ENCODE measurements at places on chromosomes 16 and 17.
A peak's percentile ranks its signal among the peaks of the same experiment; 100 is the strongest.

DNA sequence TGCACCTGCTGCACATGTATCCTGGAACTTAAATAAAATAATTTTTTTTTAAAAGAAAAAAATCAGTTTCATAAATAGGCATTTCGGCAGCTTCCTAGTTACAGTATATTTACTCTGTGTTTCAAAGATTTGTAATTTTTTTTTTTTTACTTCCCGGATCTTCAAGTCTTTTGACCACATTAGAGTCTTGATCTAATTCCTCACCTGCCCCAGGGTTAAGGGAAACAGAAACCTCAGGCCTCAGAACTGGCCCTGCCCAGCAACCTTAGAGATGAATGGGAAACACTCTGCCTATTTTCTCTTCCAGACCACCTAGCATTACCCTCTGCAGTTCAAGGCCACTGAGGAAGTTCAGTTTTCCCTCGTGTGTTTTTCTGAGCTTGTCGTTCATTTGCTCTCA lies 304.0 kb downstream of the MAF start:
- no peak for DNase-seq

GRCh38 chr17:7237761-7238419 lies 1.4 kb downstream of the PHF23 start:
- peak; percentile 54 for DNase-seq

DNA sequence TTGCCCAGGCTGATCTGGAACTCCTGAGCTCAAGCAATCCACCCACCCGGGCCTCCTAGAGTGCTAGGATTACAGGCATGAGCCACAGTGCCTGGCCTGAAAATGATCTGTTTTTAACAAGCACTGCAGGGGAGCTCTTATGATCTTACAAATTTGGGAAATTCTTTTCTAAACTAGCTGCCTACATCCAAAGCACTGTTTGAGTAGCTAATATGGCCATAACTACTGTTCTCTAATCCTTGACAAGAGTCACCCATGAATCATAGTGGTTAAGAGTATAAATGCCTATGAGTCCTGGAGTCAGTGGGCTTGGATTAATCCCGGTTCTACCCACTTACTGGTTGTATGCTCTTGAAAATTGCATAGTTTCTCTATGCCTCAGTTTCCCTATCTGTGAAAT lies 1.4 kb upstream of the CPPED1 start:
- DNase-seq = no peak

- DNase-seq = peak; percentile 36
These were observed 146.5 kb downstream of the RGS9 start for GRCh38 chr17:65283704-65284103.

DNA sequence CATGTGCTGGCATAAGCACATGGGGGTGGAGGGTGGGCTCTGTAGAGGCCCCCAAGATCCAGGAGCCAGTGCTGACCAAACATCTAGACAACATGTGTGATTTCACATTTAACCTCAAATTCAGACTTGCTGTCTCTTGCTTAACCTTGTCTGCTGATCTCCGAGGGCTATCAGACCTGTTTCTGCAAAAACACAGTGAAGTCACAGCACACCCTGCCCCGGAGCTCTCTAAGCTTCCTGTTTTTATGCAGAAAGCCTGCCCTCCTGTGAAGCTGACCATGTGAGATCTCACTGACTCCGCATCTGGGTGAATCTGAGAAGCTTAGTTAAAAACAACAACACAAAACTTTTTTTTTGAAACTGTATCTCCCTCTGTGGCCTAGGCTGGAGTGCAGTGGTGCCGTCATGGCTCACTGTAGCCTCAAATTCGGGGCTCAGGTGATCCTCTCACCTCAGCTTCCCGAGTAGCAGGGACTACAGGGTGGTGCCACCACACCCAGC lies 6.6 kb upstream of the DPEP2 start:
- DNase-seq = no peak

DNA sequence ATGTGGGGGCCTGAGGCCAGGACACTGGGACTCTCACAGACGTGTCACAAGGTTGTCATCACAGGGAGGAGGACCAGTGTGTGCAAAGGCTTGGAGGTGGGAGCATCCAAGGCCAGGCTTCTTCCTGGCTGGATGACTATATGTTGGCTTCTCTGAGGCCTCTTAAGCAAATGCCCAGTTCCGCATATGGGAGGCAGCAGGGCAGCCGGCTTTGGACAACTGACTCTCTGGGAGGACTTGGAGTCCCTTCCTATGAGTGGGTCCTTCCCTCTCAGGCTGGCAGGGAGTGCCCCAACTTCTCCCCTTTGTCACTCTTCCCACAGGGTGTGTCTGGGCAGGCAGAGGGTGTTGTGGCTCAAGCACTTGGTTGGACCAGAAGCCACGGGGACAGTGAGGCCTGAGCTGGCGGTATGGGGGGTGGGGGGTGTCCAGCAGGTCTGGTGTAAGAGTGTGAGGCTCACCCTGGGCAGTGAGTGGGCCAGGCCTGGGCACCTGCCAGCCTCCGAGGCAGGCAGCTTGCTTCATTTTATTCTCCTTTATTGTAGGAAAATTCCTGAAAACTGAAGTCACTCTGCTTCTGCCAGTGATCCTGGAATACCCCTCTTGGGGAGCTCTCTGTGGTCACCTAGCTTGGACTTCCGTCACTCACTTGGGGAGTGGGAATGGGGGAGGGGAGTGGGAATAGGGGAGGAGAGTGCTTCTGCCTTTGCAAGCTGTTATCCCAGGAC lies 14.9 kb downstream of the ADGRG1 start:
- peak; percentile 62 for DNase-seq

GRCh38 chr16:73337373-73338296 lies 289.7 kb upstream of the ZFHX3 start:
- no peak for DNase-seq

- DNase-seq = peak; percentile 52
These were observed 17.8 kb downstream of the SAP30BP start for GRCh38 chr17:75684924-75685323.

GRCh38 chr16:20875355-20875650 lies 24.9 kb downstream of the DCUN1D3 start:
- DNase-seq = no peak

DNA sequence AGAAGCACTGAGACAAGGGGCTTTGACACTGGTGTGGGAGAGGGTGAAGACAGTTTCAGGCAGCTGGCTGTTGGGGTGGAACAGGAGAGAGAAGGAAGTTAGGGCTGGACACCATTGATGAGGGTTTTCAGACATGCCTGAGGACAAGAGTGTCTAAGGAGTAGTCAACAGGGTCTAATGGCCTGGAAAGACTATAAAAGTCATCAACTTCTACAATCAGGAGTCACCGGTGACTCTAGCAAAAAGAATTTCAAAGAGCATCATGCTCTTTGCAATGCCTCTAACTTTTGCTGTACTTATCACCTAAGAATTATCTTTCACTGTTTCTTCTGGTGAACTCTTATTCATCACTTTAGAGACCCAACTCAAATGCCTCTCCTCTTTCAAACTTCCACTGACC lies 213.9 kb downstream of the C16orf78 start:
- no peak for DNase-seq

- no peak for DNase-seq
These were observed 14.9 kb downstream of the CNTNAP1 start for GRCh38 chr17:42697108-42697811.

DNA sequence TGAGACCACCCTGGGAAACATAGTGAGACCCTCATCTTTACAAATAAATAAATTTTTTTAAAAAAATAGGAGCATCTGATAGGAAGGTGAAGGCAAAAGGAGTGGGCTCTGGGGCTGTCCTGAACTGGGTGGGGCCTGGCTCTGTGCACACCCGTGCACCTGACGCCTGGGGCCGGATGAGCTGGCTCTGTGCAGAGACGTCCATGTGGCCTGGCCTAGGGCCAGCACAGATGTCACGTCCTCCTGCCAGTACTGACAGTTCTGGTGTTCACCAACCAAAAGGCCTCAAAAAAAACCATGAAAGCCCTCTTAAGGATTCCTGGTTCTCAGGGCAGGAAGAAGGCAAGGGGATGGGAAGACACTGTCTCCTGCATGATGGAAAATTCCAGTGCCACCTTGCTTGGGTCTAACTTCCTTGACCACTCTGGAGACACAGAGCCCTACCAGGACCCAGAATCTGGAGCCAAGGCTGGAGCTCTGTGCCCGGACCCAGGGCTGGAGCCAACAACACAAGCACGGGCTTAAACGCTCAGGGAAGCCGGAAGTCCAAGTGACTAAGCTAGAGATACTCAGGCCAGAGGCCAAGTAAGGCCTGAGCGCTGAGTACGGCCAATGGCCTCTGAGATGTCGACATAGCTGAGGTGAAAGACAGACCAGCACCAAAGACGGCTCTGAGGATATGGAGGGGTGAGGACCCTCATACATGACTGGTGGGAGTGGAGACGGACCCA lies 32.9 kb downstream of the COPRS start:
- DNase-seq = peak; percentile 14

- peak; percentile 73 for DNase-seq
These were observed 932 bp downstream of the ZNF267 start for GRCh38 chr16:31874366-31875111.

GRCh38 chr16:86150641-86151238 lies 251.8 kb downstream of the IRF8 start:
- peak; percentile 22 for DNase-seq

- DNase-seq = no peak
These were observed 10.9 kb downstream of the HSPB9 start for GRCh38 chr17:42133461-42134041.

GRCh38 chr16:51312363-51313150 lies 161.5 kb upstream of the SALL1 start:
- DNase-seq = peak; percentile 17

- DNase-seq = no peak
These were observed 862 bp downstream of the ZNF232 start for GRCh38 chr17:5110816-5111215.

- DNase-seq = no peak
These were observed 14.7 kb downstream of the GSPT1 start for GRCh38 chr16:11901091-11901490.

GRCh38 chr16:53827741-53828140 lies 123.8 kb downstream of the FTO start:
- no peak for DNase-seq

DNA sequence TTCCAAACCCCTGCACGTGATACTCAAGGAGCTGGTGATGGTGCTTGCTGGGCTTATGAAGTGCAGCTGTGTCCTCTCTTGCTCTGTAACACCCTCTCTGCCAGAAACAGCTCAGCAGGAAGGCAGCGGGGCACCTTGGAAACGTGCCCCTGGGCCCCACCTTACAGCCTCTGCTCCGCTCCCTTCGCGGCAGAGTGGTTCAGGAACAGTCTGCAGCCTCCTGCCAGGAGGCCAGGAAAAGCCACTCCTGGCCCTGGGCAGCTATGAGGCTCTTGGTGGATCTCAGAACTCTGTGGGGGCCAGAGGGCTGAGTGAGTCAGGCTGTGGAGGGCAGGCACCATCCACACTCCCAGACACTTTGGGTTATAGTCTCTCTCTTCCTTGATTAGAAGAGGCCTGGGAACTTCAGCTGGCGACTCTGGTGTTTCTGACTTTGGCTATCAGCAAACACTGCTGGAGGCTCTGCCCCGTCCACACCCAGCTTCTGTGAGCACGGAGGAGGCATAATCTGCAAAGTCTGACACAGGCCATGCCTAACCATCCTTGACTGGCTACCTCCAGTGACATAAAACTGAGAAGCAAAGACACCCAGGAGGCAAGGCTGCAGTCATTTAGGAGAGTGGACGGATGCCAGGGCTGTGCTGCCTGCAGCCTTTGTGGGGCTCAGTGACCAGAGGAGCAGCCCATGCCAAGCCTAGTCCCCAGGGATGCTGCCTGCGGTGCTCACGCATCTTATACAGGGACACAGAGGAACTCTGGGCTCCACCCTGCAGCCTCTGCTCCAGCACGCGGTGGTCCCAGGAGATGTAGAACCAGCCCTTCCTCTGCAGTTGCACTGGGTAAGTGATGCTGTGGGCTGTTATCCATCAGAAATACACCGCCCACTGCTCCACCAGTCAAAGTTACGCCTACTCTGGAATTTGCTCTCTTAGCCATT lies 65.3 kb downstream of the METRNL start:
- peak; percentile 73 for DNase-seq

DNA sequence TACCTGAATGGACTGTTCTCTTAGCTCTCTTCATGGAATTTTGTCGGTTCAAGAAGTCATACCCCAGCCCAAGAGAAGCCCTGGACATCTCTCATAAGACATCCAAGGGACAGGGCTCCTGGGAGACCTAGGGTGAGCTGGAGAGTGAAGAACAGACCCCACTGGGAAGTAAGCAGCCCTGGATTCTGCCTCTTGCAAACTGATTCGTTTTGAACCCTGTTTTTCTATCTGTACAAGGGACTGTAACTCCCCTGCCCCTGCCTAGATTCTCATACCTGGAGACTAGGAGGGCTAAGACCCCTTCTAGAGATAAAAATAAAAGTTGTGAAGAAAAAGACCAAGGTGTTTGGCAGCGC lies 449 bp downstream of the CCL3L1 start:
- DNase-seq = no peak

- DNase-seq = no peak
These were observed 109.5 kb downstream of the PRKCB start for GRCh38 chr16:23945243-23945642.

DNA sequence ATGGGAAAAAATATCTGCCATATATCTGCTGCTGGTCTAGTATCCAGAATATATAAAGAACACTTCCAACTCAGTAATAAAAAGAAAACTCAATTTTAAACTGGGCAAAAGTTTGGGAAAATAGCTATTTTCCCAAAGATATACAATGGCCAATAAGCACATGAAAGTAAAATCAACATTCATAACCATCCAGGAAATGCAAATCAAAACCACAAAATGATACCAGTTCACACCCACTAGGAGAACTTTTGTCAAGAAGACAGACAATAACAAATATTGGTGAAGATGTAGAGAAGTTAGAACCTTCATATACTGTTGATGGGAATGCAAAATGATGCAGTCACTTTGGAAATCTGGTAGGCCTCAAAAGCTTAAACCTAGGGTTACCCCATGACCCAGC lies 33.4 kb upstream of the RPRML start:
- no peak for DNase-seq

- DNase-seq = peak; percentile 81
These were observed 22.2 kb upstream of the PEMT start for GRCh38 chr17:17613708-17614114.

GRCh38 chr17:61482467-61482866 lies 30.2 kb downstream of the TBX4 start:
- no peak for DNase-seq

- peak; percentile 92 for DNase-seq
These were observed 13.1 kb downstream of the BCAR1 start for GRCh38 chr16:75238132-75238852.
